Smooth muscle cell of bladder (primary cell): ENCODE measurements at places on chromosomes 2 and 18. TPM values are rescaled to one million over a fixed set of nuclear protein-coding genes. Genes with fewer than 3 reads are reported as not detected.

VAMP8 gene
- total RNA-seq: 1.8 and 3.0 TPM in 2 replicates

DTNA gene
- total RNA-seq: 7.4 and 11.7 TPM in 2 replicates

MDH1B gene
- total RNA-seq: 1.4 and 2.0 TPM in 2 replicates

RSAD2 gene
- 0.14 and 0.55 TPM in 2 replicates for total RNA-seq

SLC38A11 gene
- total RNA-seq: under 0.01 and 0.55 TPM in 2 replicates

LINC00305 gene
- not detected in 2 replicates for total RNA-seq

RTP5 gene
- not detected in 2 replicates for total RNA-seq
